Heart left ventricle (tissue), 16 donors: ENCODE measurements at places on chromosomes 12 and 14.

DNA sequence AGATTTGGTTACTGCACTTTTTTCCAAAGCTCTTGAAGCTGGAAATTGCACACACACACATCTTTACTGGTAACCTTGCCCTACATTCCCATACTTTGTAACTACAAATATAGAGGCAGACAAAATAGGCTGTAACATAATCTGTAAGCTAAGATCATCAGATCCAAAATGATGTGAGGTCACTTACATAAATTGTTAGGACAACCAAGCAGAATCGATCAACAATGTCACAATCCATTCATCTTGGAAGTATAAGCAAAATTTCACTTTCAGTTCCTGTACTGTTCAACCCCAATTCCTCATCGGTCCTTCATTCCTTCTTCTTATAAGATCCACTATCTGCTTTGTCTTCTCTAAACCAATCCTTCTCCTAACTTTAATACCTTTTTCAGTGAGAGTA is 72.6 kb downstream of the EPS8 start:
- DNase-seq, result no peak

GRCh38 chr12:114272071-114272470 is 133.9 kb downstream of the TBX5 start:
- no peak for DNase-seq

DNA sequence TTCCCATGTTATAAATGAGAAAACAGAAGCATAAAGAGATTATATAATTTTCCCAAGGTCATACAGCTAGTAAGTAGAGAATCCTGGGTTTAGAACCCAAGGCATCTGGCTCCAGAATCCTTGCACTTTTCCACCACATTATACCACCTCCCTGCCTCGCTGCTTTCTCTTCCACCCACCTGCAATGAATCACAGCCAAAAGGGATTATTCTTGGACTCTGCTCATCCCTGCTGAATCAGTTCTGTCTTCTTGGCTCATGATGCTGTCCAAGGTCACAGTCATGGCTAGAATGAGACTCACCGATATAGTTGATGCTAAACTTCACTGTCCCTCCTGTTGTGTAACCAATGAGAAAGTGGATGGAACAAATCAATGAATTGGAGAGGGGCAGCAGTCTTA is 356.6 kb downstream of the FUT8 start:
- no peak for DNase-seq

GRCh38 chr12:65620046-65620445 is 204.2 kb upstream of the HMGA2 start:
- DNase-seq, result no peak
